ENCODE measurements at places on chromosomes 2 and 18.
A peak's percentile ranks its signal among the peaks of the same experiment; 100 is the strongest.

GRCh38 chr18:37385846-37386778 is 179.5 kb downstream of the CELF4 start:
- DNase-seq, result peak; percentile 38

DNA sequence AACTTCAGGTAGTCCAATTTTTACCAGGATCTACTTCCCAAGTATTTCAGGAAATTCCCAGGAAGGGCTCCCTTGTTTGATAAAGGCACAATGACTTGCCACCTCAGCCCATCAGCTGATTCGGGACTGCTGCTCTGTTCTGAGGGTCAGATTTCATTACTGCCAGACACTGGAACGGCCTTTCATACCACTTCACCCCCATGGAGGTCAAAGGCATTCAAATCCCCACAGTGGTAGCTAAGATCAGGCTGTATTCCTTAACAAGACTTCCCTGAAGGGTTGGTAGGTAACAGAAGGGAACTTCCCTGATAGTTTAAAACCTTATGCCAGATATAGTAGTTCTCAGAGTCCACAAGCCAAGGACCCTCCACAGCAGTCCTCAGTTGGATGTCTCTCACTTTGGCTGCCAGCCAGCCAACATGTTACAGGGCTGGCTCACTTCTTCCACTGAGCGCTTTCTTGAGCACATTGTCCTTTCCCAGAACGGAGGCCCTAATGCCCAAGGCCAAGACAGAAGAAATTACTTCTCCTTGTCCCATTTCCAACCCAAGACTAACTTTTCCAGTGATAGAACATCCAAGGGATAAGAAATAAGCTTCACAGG is 40.0 kb upstream of the GLS start:
- DNase-seq, result no peak

- DNase-seq, result no peak
These were observed 55.9 kb upstream of the SLC38A11 start for GRCh38 chr2:165011199-165011598.

GRCh38 chr2:28049899-28050298 is 159.4 kb downstream of the BABAM2 start:
- DNase-seq, result no peak

GRCh38 chr2:138239902-138240491 is 261.6 kb upstream of the SPOPL start:
- DNase-seq, result no peak

GRCh38 chr18:54229421-54230059 is 5.1 kb upstream of the MBD2 start:
- DNase-seq, result no peak

DNA sequence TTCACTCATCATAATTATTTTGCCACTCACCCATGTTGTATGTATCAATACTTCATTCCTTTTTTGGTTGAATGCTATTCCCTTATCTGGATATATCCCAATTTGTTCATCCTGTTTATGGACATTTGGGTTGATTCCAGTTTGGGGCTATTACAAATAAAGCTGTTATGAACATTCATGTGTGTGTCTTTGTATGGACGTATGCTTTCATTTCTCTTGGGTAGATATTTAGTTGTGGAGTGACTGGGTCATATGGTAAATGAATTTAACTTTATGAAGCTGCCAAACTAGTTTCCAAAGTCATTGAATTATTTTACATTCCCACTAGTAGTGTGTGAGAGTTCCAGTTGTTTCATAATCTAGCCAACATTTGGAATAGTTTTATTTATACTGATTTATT is 2.7 kb downstream of the FAM228B start:
- no peak for DNase-seq
